Right kidney (tissue), 9 donors: ENCODE measurements at places on chromosomes 3 and 15.
A peak's percentile ranks its signal among the peaks of the same experiment; 100 is the strongest.

GRCh38 chr3:192869131-192870031 lies 48.3 kb downstream of the MB21D2 start:
- no peak for DNase-seq

- DNase-seq = no peak
Measured at GRCh38 chr3:134998158-134998557, 203.1 kb downstream of the EPHB1 start.

GRCh38 chr15:39756806-39757522 lies 25.7 kb downstream of the FSIP1 start:
- peak; percentile 32 for DNase-seq

- no peak for DNase-seq
Measured at GRCh38 chr15:91688811-91689210, 164.7 kb upstream of the SLCO3A1 start.

DNA sequence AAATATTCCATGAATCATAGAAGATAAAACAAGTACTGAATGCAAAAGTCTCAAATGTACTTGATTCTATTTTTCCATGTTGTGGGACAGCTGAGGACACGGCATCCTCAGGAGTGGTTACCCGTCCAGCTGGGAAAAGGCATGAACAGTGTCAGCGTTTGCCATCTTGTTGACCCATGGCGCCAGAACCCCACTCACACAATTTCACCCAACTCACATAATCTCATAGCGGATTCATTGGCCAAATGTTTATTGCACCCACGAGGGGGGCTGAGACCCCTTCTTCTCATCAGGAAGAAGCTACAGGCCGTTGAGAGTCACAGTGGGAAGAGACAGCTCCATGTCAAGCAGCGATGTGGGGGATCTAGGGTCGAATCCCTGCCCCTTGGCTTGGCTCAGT lies 72.9 kb downstream of the OCA2 start:
- no peak for DNase-seq

GRCh38 chr15:73323374-73323955 lies 45.3 kb downstream of the HCN4 start:
- no peak for DNase-seq

- DNase-seq = no peak
Measured at GRCh38 chr3:37712421-37712820, 149.3 kb upstream of the CTDSPL start.

- DNase-seq = no peak
Measured at GRCh38 chr15:39887832-39888231, 32.2 kb downstream of the GPR176 start.

DNA sequence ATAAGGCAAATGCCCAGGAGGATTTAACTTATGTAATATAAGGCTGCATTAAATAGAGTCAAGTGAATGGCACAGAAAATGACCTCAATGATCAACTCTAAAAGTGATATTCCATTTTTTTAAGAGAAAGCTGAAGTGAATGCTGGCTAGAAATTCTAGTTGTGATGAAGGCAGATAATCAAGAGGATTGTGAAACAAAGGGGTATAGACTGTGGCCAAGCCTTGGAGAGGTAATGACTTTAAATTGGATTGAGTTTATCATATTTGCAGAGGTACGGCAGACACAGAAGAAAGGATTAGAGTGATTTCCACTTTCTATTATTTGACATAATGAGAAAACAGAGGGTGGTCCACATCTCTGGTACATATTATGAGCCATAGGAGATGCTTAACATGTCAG lies 269.2 kb downstream of the MECOM start:
- DNase-seq = no peak

DNA sequence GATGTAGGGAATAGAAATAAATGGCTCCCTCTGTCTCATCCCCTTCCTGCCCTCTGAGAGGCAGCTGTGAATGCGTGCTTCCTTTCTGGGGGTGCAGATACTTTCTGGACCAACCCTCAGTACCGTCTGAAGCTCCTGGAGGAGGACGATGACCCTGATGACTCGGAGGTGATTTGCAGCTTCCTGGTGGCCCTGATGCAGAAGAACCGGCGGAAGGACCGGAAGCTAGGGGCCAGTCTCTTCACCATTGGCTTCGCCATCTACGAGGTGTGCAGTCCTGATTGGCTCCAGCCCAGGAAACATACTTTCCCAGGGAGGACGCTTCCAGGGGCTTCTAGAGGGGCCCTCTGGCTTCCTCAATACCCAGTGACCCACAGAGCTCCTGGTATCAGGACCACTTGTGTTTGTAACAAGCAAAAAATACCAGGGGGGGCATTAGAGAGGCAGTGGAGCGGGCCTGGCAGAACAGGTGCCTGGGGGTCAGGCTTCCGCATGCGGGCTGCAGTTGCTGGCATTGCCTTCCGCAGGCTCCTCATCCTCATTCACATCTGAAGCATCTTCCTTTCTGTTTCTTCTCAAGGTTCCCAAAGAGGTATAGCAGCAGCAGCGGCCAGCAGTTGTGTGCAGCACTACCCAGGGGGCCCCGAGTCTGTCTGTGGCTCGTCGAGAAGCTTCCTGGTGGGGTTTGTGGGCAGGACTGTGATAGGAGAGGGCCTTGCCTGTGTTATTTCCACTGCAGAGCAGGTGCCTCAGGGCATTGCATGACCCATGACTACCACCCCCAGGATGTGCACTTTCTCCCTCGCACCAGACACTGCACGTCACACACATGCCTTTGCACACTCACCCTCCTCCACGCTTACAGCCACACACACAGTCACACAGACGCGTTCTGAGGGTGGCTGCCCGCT lies 42.5 kb downstream of the CAPN3 start:
- DNase-seq = no peak

- peak; percentile 85 for DNase-seq
Measured at GRCh38 chr15:32029862-32030781, at the start of gene CHRNA7. CHRNA7 (plus strand) TSS chr15:32030515; CDS start chr15:32030595, 80 bp downstream.

GRCh38 chr3:192275741-192276355 lies 451.5 kb downstream of the FGF12 start:
- DNase-seq = no peak

DNA sequence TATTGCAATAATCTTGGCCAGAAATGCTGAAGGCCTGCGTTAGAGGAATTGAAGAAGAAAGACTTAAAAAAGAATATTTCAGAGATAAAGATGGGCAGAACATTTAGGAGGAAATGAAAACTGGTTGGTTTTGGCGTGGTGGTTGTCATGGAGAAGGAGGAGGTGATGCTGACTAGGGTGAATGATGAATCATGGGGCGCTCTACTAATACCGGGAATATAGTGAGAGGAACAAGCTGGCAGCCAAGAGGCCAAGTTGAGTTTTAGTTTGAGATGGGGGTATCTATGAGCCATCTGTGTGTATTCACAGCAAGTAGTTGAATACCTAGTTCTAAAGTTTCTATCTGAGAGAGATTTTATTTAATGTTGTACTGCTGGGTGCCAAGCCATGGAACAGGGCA lies 6.8 kb upstream of the GAP43 start:
- no peak for DNase-seq

DNA sequence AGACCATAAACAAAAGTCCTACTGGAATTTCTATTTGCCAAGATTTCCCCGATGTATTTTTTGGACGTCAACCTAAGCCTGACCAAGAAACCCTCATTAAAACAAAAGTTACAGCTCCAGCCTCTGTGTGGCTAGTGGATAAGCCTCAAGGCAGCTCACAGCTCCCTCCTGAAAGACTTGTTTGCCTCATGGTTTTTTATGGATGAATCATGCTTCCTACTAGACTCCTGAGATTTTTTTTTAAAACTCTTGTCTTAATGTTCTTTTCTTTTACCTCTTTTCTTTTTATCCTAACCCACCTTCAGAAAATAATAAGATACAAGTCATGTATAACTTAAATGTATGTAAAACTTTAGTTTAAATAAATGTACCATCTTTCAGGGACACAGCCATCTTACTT lies 52.4 kb downstream of the SUCNR1 start:
- no peak for DNase-seq

GRCh38 chr15:27535445-27536129 lies 563.5 kb downstream of the OCA2 start:
- no peak for DNase-seq

- no peak for DNase-seq
Measured at GRCh38 chr3:161343986-161344385, 27.3 kb downstream of the SPTSSB start.

DNA sequence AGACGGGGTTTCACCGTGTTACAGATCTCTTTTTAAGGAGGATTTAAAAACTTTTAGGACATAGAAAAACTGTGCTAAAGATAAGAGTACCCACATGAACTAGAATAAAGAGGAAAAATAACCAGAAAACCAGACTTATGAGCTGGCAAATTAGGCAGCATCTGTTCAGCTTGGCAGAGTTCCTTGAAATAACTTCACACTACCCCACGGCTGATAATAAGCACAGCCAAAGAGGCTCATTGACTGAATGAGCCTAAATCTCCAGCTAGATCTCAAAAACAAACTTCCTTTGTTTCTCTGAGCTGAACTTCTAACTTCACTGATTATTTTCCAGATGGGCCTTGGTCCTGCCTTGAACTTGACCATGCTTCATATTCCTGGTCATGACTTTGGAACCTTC lies 26.7 kb upstream of the PIK3R4 start:
- no peak for DNase-seq

DNA sequence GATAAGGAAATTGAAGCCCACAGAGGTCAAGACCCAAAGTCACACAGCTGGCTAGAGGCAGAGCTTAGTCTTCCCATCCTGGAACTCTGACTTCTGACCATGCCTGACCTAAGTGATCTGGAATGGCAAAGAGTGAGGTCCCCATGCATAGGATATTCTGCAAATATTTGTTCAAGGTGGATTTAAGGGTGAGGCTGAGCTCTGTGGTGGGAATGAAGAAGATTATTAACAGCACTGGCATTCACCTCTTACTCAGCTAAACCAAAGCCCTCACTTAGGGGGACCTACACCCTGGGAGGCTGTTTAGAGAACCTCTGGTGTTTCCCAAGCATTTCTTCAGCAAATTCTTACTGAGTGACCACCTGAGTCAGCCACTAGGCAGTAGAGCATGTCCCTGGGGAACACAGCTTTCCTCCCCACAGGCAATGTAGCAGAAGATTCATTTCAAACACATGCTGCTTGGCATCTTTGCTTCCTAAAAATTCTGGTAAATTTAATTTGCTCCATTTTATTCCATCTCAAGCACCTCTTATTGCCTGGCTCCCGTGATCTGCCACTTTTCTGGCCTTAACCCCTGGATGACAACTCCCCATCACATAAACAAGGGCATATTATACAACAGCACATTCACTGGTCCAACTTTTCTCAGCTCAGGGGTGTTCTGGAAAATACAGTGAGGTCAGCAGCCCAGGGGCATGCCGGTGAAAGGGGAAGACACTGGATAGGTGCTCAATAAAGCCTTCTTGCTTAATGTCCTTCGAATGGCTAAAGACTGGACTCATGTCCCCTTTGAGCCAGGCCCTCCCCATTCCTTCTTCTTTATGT lies 176.0 kb downstream of the ABHD5 start:
- DNase-seq = no peak

GRCh38 chr3:24387493-24387892 lies 107.2 kb downstream of the THRB start:
- no peak for DNase-seq

DNA sequence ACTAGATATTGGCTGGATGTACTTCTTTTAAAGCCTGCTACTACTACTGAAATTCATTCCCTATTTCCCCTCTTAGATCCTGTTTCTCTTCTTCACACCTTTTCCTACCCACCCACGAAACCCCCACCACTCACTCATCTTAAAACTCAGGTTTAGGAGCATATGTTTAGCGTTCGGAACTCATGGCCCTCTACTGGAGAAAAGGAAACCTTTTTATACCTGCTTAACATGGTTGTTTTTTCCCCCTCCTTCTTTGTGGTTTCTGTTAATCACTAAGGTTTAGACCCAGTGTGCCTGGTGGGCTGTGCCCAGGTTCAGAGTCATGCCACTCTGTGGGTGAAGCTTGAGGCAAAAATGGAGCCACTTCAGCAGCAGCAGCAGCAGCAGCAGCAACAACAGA lies 2.6 kb downstream of the ARID3B start:
- DNase-seq = no peak

GRCh38 chr15:47506329-47507100 lies 210.8 kb upstream of the SEMA6D start:
- no peak for DNase-seq

- DNase-seq = peak; percentile 43
Measured at GRCh38 chr3:157606011-157606851, 103.0 kb upstream of the VEPH1 start.

- DNase-seq = no peak
Measured at GRCh38 chr15:31336593-31337295, 10.1 kb downstream of the KLF13 start.

- no peak for DNase-seq
Measured at GRCh38 chr3:146712806-146713205, 107.7 kb upstream of the PLSCR5 start.

DNA sequence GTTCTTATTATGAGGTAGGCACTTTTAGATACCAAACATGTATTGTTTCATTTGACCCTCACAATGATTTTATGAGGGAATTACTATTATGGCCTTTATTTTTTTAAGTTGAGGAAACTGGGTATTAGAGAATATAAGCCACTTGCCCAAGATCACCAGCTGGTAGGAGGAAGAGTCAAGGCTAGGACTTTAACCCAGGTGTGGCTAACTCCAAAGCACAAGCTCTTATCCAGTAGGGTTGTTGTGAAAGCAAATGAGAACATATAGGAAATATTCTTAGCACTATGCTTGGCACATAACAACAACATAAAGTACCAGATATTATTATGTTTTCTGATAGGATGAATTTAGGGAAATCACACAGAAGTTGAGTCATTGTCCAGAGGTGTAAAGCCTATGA lies 7.9 kb downstream of the BTLA start:
- no peak for DNase-seq

- no peak for DNase-seq
Measured at GRCh38 chr3:46095307-46095706, 68.0 kb upstream of the XCR1 start.

DNA sequence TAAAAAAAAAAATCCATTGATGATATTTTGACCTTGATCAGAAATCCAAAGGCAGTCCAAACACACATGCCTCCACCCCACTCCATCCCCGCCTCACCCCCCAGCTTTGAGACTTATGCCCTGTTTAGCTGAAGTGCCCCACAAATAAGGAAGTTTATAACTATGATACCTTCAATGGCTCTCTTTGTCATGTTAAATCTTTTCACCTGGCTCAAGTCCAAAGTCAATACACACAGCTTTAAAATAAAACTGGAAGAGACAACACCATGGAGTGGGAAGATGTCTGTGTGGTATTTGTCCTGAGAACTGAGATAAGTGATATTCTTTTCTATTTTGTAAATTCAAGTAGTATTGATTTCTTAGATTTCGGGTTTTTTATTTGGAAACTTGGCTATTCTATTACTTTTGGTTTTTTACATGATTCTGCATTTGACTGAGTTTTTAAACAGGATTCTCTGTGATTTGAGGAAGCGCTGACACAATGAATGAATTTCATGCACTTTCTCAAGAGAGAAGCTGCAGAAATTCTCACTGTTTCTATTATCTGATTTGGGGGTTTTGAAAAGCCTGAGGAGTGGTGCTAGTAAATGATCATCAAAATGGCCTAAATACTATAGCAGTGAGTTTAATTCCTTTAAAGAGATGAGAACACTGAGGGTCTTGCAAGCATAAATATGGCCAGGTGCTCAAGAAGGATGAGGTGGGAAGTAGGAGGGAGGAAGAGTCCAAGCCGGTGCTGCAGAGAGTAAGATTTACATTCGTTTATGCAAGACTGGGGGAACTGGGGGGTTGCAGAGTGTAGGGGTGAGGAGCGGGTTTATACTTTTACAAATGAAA lies 5.2 kb downstream of the FOXB1 start:
- no peak for DNase-seq
